Activated CD4-positive, alpha-beta T cell treated with anti-CD3 and anti-CD28 coated beads, Interleukin-2, amount 50 U/mL, for 48 hours (primary cell): ENCODE measurements at places on chromosomes 5 and 9.

DNA sequence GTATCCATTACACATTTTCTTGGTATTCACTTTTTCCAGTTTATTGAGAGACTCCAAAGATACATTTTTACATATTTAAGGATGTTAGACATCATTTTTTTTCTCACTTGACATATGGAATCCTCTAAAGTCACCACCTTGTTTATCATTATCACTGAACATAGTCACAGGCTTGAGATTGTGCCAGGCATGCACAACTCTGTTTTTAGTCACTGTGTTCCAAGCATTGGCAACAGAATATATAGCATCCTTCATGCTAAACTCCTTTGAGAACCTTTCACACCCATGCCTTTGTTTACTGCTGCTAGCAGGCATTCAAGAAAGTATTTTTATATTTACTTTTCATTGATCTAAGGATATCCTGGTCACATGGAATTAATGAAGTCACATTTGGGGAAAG is 668.6 kb upstream of the ARRDC3 start:
- DNase-seq = no peak

- DNase-seq = no peak
These were observed 191.4 kb downstream of the FRMD3 start for GRCh38 chr9:83346655-83347420.

- no peak for DNase-seq
These were observed 21.8 kb upstream of the CEP72 start for GRCh38 chr5:590346-590745.

GRCh38 chr5:115433918-115434317 is 110.7 kb downstream of the FEM1C start:
- DNase-seq = no peak

GRCh38 chr9:130933114-130934046 is 5.7 kb downstream of the FIBCD1 start:
- no peak for DNase-seq

GRCh38 chr5:107799306-107799705 is 128.6 kb upstream of the EFNA5 start:
- DNase-seq = no peak

DNA sequence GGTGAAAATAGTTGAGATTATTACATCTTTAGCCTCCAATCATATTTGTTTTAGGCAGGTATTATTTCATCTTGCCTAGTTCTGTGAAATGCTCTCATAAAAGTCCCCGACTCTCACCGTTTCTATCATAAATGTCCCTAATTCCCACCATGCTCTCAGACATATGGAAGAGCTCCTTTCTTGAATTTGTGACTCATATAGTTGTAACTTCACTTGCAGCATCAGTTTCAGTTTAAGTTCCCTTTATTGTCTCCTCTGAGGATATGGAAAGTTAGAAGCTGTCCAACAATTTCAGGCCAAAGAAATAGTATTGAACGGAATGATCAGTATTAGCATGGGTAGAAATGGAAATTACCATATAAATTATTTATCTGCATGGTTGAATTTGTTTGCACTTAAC is 187.5 kb upstream of the NR4A3 start:
- no peak for DNase-seq

DNA sequence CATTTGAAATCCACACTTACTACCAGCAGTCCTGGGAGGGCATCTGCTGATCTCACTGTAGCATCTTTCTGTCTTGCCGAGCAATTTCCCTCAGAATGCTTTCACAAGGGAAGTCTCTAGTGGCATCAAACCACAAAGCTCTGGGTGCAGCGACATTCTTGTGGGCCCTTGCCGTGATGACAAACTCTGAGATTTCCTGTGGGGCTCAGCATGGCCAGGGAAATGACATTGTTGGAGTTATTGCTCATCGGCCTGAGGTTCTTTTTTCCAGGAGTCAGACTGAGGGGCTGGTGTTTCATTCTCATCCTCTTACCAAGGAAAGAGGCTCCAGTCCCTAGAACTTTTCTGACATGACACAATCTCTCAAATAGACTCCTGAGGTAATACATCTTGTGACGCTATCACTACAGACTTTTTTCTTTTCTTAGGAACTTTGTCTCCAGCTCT is 51.4 kb downstream of the PFDN1 start:
- peak; percentile 71 for DNase-seq

DNA sequence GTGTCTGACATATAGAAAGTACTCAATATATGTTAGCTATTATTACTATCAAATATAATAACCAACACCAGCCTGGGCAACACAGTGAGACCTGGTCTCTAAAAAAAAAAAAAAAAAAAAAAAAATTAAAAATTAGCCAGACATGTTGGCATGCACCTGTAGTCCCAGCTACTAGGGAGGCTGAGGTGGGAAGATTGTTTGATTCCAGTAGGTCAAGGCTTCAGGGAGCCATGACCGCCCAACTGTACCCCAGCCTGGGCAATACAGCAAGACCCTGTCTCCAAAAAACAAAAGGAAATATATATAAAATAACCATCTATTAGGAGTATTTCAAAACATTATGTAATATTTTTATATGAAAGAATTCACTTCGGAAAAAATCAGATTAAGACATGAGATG is 40.6 kb downstream of the CLINT1 start:
- DNase-seq = no peak

- no peak for DNase-seq
These were observed 13.7 kb upstream of the SYK start for GRCh38 chr9:90787771-90788460.

- DNase-seq = no peak
These were observed 25.8 kb downstream of the PTGES2 start for GRCh38 chr9:128101690-128102089.

DNA sequence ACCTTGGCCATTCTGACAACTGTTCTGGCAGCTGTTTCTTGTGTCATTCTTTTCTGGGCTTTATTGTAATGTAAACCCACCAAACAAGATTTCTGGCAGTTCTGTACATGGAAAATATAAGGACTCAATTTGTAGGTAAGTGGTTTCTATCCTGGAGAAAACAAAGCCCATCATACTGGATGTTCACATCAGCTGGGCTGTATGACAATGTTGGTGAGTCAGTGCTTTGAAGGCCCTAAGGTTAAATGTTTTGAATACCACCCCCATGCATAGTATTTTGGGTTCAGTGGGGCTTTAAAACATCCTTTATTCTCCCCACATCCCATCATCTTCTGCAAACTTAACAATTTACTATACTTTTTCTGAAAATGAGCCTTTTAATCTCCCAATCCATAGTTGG is 52.5 kb downstream of the SH3GL2 start:
- DNase-seq = no peak
